ENCODE measurements at places on chromosomes 12 and 14.

GRCh38 chr14:26281280-26281998, 316.4 kb downstream of the NOVA1 start:
- DNase-seq: no peak

DNA sequence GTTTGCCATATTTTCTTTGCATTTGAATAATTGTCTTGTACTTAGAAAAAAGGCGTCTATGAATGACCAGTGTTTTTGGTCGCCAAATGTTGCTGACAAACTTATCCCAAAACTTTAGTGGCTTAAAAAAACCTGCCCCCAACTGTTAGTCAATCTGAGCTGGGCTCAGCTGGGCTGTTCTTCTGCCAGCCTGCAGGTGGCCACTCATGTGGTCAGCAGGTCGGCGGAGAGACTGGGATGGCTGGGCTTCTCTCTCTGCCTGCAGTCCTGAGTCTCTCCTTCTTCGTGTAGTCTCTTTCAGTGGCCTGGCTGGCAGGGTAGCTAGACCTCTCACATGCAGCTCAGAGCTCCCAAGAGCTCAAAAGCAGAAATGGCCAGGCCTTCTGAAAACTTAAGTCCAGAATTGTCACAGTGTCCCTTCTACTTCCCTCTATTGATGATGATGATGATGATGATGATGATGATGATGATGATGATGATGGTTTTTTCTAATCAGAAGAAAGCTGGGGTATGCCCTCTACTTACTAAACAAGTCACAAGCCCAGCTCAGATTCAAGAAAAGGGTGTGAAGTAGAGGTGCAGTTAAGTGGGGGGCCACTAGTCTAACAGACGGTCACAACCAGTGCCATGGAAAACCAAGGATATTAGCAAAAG, 87.9 kb downstream of the PTPN11 start:
- no peak for DNase-seq

DNA sequence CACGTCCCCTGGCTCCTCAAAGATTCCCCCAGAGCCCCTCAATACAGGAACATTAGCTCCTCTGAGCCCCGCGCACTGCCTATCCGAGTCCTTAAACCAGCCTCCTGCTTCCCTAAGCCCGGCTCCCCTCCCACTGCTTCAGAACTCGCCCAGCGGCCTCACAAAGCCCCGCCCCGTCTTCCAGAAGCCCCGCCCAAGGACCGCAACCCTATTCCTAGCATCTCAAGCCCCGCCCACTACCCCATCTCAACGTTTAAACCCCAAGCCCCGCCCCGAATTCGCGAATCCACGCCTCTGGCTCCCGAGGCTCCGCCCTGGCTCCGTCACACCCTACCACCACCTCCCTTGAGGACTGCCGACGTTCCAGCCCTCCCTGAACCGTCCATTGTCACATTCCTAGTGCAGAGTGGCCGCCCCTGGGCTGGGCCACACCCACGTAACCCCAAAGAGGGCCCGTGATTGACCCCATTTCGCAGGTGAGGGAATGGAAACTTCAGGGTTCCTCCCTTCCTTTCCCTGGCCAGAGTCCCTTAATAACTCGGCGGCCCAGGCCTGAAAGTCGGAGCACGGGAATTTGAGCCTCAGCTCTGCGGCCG, 646 bp upstream of the CORO1C start:
- peak; percentile 97 for DNase-seq

GRCh38 chr12:89892436-89892835, 183.8 kb upstream of the ATP2B1 start:
- no peak for DNase-seq

- DNase-seq: no peak
These were observed 6.4 kb downstream of the SSH1 start for GRCh38 chr12:108850854-108851573.

GRCh38 chr12:115864396-115864795, 413.1 kb downstream of the MED13L start:
- DNase-seq: no peak

DNA sequence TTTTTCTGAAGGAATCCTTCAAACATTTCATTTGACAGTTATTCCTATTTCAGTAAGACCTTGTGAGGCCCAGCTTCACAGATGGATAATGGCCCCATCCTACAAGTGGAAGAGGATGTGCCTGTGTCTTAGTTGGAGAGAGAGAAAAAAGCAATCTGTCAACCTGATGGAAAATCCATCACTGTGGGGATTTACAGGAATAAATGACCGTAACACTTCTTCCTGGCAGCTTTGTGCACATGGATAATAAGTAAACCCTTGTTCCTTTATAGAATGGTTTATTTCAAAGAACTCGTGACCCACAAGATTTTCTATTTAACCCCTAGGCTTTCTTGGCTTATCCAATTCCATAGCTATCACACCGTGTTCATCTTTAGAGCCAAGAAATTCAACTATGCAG, 121.4 kb upstream of the PCED1B start:
- DNase-seq: no peak

DNA sequence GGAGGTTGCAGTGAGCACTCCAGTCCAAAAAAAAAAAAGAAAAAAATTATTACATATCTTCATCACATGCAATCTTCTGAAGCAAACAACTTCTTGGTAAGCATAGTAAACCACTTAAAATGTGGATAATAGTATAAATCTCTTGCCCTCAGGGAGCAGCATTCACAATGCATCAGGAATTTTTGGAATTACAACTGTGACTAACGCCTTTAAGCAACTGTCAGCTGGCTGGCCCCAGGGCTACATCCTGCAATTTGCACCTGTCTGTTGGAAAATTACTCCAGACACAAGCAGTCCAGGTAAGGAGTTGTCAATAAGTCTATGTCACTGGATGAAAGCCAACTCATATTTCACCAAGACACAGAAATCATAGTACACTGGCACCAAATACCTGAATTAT, 5.5 kb upstream of the SLC7A7 start:
- DNase-seq: no peak

DNA sequence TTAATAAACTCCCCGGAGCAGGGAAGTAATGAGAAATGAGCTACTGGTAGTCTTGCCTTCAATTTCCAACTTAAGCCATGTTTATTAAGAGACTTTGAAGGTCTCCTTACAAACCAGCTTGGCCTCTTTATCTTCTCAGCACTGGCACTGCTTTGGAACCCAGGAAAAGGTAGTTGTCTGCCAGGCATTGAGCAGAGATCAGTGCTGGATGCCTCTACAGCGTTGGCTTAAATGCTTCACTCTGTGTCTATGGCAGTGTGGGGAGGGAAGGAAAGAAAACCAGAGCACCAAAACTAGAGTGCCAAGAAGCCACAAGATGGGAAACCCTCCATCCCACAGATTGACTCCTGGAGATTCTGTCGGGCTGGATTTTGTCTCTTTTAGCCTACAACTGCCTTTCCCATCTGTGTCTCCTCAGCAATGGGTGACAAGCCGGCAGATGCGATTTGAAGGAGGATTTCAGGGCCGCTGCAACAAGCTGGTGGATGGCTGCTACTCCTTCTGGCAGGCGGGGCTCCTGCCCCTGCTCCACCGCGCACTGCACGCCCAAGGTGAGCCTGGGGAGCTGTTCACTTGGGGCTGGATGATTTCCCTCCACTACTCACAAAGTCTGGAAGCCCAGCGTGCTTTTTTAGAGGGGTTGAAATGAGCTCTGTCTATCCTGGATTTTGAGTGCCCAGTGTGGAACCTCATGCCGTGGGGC, 57.3 kb downstream of the FNTB start:
- DNase-seq: no peak

DNA sequence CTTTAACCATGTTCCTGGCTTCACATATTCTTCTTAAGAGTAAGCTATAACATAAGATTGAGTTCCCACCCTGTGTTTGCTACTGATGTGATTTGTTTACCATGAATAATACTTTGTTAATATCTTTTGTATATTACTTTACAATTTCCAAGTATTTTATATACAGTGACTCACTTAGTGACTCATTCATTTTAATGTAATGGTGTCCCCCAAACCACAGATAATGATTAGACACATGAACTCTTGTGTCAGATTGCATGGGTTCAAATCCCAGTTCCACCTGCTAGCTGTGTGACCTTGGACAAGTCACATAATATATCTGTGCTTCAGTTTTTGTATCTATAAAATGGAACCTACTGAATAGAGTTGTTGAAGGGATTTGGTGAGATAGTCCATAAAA, 76.1 kb downstream of the MYF5 start:
- no peak for DNase-seq

DNA sequence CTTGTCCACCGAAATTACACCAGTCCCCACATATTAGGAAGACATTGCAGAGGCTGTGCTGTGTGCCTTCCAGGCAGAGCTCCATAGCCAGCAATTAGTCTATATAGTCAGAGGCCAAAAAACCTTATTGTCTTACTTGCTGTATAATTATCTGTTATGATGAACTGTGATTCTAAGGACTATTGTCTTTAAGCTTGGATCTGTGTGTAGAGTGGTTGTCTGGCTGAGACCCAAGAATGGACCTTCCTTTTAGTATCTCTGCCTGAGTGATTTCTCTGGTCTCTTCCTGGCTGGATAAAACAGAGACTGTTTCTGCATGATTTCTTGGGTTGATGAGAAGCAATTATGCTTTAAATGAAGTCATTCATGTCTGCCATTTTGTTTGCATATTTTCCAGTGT, 465.3 kb downstream of the PRKD1 start:
- no peak for DNase-seq

DNA sequence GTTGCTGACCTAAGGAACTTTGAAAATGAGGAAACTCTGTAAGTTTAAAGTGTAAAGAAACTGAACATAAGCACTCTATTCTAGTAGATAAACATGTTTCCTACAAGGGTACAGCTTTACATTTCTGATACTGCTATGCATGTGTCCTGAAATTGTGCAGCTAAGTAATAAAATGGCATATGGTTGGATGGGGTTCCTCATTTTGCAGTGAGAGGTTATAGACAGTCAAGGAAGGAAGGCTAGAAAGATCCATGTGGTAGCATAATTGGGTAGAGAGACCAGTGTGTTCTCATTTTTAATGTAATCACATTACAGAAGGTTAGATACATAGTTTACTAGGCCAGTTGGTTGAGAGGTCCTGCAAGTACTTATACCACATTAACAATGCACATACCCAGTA, 477.0 kb downstream of the TMEM121 start:
- no peak for DNase-seq

DNA sequence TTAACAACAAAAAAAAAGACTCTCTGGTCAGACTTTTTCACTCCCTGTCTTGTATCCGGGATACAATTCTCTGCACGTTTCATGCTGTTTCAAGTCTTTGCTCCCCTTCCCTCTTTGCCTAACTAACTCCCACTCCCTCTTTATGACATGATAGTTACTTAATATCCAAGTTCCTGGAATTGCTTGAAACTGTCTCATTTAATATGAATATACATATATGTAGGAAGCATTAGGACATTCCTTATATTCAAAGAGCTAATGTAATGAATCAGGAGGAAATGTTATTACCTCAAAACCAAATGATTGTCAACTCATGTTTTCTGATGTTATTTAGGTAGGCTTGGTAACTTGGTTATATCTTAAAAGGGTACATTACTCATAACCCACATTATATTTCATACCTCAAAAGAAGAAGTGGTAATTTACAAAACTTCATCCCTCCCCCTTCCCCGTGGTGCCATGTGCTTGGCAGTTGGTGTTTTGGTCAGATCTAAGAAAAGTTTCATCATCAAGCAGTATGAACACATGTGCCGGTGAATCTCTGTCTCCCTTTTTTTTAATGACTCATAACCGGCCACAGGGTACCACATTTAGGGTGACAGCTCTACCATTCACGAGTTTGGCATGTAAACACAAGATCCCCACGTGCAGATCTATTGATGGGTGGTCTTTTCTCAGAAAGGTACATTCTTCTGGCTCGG, 56.5 kb downstream of the HCAR2 start:
- DNase-seq: peak; percentile 86

DNA sequence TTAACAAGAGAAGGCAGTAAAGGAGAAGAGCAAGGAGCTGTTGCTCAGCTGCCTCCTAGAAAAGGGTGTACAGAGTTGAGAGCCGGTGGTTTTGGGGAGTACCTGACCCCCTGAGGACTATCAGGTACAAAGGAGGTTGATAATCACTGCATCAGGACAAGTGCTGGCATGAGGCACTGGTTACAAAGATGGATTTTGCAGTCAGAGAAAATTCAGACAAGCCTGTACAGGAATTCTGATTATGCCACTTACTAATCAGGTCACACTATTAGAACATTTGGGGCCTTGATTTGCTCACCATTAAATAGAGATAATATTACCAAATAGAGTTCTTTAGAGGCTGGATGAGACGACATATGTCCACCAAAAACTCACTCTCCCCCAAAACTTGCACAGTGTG, 450.9 kb upstream of the TMPO start:
- no peak for DNase-seq
